ENCODE measurements at places on chromosomes 7 and 10. TPM values are rescaled to one million over a fixed set of nuclear protein-coding genes. Genes with fewer than 3 reads are reported as not detected.

The PTPRE gene
- total RNA-seq = 4.6 TPM

The C10orf67 gene
- total RNA-seq = 0.09 TPM

The TWIST1 gene
- not detected for total RNA-seq

The TBXAS1 gene
- total RNA-seq = 4.0 TPM

The CTBP2 gene
- 75.1 TPM for total RNA-seq

DNA sequence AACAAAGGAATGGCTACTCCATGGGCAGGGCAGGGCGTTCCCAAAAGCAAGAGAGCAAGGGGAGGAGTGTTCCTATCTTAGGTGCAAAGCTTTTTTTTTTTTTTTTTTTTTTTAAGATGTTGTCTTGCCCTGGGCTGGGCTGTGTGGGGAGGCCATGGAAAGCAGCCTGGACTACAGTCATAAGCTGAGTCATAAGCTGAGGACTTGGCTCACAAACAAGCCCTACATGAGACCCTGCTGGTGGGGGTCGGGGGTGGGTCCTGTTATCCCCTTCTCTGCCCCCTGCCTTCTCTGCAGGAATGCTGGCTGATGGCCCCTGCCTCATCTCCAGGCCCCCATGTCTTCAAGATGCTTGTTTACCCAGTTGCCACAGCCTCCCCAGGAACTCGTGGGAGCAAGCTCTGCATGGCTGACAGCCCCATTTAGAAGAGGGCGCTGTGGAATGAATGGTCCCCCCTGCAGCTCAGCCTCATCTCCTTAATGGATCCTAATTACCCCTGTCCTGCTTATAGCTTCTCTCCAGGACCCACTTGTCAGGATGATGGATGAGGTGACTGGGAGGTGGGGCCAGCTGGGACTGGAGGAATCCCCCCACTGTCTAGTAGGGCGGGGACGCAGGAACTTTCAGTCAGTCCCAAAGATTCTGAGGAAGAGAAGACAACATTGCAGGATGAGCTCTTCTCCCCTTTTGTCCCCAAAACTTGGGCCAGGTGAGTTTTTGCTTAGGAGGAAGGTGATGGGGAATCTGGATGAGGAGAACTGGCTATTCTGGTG lies 340.8 kb upstream of the PODXL start:
- DNase-seq = no peak

GRCh38 chr10:104559935-104560334 lies 81.2 kb upstream of the SORCS3 start:
- DNase-seq = no peak

- no peak for DNase-seq
Measured at GRCh38 chr10:24007359-24007758, 201.6 kb upstream of the KIAA1217 start.

- no peak for DNase-seq
Measured at GRCh38 chr7:11191574-11192220, 218.0 kb downstream of the PHF14 start.

DNA sequence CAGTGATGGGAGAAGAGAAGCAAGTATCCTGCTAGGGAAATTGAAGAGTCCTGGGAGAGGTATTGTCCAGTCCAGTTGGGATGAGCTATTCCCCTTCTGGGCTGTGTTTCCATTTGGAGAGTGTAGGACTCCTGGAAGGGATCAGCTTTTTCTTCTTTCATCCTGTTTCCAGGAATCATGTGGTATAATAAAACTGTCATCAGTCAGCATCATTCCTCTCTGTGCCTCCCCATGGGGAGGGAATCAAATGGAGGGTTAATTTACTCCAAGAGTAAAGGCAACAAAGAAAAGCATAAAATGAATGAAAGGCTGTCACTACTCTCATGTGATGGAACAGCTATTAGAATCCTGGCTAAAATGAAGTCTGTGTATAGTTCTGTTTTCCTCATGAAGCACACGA lies 429.9 kb downstream of the SORCS3 start:
- no peak for DNase-seq

Measured in NCI-H460 (cell line).